ENCODE measurements at places on chromosomes 3 and 15. TPM values are rescaled to one million over a fixed set of nuclear protein-coding genes. Genes with fewer than 3 reads are reported as not detected.

GRCh38 chr3:144556392-144556791 lies 584.8 kb downstream of the DIPK2A start:
- DNase-seq, result no peak

DNA sequence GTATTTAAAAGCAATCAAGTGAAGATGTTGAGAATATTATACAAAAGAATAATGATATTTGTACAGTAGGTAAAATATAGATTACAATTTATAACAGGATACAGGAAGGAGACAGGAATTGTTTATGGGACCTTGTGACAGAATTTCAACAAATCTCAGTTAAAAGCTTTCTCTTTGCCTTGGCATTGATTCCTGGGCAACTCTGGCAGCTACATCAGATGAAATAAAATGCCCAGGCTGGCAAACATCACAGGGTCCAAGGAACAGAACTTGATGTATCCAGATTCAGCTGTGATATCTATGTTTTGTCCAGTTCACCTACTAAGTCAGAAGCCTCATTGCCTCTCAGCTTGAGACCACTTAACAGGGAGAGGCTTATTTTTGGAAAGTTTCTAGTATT lies 473.1 kb downstream of the MCTP2 start:
- no peak for DNase-seq

GRCh38 chr3:175606650-175607318 lies 747.6 kb downstream of the NAALADL2 start:
- no peak for DNase-seq

DNA sequence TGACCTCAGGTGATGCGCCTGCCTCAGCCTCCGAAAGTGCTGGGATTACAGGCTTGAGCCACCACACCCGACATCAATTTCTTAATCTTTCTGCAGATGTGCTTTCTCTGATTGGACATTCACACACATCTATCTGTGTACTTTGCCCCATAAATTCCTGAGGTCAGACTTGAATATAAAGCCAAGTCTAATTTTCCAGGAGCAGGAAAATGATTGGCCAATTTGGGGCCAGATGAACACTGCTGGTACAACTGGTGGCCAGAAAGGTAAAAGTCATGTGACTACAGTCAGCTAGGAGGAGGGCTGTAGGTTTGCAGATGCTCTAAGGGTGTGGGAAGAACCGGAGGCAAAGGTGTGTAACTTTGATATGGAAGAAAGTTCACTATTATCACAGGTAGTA lies 3.2 kb upstream of the RAD51 start:
- DNase-seq, result no peak

GRCh38 chr3:134931045-134931785 lies 136.2 kb downstream of the EPHB1 start:
- DNase-seq, result no peak

DNA sequence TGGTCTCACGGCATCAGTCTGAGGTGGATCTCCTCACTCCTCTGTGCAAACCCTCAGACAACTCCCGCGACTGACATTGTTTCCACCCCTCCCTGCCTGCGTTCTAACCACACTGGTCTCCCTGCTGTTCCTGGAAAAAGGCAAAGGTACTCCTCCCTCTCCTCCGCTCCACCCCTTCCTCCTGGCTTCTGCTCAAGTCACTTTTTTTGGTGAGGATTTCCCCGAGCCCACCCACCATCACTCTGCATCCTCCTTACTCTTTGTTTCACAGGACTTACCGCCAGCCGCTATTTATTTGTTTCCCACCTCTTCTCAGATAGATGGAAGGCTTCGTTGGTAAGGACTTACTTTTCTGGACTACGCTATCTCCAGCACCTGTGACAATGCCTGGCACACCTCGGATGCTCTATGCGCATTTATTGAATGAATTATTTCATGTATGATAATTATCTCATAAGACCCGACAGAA lies 25.6 kb downstream of the PRR23E start:
- DNase-seq, result no peak

- DNase-seq, result no peak
Observed at GRCh38 chr3:11593318-11594034, 50.2 kb downstream of the VGLL4 start.

- DNase-seq, result no peak
Observed at GRCh38 chr3:127731546-127732289, 59.0 kb downstream of the ABTB1 start.

DNA sequence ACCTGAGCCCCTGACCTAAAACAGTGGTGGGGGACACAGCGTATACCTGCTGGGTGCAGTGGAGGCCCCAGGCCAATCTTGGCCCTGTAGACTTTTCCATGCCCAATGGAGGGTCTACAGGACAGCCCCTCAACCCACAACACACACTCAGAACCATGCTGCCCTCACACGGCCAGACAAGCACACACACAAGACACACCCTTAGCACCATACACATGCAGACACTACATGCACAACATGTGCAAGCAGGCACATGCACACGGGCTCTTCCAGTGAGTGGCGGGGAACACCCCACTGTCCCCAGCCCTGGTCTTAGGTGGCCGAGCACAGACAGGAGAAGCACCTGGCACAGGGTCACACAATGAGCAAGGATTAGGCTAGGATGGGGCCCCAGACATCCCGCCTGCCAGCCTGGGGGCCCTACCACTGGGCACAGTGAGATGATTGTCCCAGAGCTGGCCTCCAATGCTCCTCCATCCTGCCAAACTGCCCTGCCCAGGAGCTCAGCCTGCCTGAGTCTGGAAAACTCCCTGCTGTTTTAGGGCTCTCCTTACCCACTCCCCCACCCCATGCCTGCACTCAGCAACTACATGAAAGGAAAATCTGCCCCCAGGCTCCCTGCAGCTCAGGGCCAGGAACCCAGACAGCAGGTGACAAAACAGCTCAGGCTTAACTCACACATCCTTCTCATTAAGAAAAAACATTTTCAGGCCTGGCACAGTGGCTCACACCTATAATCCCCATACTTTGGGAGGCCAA lies 15.8 kb downstream of the IQSEC1 start:
- peak; percentile 11 for DNase-seq

Gene FBXO40
- total RNA-seq, result not detected

Gene MME
- 0.47 TPM for total RNA-seq

Gene STAB1
- total RNA-seq, result not detected
